Choroid plexus epithelial cell (primary cell): ENCODE measurements at places on chromosomes 12 and 14.

DNA sequence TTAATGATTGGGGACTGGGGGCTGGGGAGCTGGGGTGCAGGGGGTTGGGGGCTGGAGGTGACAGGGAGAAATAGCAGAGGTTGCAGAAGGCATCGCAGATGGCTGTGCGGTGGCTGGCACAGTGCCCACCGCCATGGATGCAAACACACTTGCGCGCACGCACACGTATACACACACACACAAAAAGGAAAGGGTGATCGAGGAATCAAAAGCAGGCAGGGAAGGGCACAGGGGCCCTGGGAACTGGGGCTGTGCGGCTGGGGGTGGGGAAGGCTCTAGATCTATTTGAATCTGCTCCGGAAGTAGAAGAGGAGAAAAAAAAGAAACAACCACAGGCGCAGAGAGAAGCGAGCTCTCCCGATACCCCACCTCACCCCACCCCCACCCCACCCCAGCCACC is 39.4 kb downstream of the ZFHX2 start:
- DNase-seq: no peak

DNA sequence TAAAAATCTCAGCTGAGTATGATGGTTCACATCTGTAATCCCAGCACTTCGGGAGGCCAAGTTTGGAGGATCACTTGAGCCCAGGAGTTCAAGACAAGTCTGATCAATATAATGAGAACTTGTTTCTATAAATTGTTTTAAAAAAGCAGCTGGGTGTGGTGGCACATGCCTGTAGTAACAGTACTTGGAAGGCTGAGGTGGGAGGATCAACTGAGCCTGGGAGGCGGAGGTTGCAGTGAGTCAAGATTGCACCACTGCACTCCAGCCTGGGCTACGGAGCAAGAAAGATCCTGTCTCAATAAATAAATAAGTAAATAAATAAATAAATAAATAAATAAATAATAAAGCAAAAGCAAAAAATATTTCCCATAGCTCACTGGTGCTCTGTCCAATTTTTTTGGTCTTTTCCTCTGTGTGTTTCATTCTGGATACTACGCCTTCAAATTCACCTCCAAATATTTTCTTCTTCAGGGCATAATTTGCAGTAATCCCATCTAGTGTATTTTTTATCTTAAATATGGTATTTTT is 32.7 kb upstream of the SNX6 start:
- peak; percentile 25 for DNase-seq

- no peak for DNase-seq
Observed at GRCh38 chr12:15839682-15840081, 42.5 kb upstream of the STRAP start.

DNA sequence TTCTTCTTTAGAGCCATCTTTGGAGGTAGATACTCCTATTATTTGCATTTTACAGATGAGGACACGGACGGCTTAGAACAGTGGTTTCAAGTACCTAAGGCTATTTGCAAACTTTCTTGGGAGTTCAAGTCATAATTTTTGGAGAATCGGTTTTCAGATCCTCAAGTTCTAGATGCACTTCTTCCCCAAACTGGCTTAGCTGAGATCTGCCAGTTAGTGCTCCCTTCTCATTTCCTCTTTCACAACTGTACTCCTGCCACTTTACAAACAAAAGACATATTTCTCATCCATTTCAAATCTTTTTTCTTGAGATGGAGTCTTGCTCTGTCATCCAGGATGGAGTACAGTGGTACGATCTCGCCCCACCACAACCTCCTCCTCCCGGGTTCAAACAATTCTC is 77.3 kb downstream of the HELB start:
- no peak for DNase-seq

GRCh38 chr14:104114421-104115130 is 23.8 kb upstream of the KIF26A start:
- DNase-seq: no peak

DNA sequence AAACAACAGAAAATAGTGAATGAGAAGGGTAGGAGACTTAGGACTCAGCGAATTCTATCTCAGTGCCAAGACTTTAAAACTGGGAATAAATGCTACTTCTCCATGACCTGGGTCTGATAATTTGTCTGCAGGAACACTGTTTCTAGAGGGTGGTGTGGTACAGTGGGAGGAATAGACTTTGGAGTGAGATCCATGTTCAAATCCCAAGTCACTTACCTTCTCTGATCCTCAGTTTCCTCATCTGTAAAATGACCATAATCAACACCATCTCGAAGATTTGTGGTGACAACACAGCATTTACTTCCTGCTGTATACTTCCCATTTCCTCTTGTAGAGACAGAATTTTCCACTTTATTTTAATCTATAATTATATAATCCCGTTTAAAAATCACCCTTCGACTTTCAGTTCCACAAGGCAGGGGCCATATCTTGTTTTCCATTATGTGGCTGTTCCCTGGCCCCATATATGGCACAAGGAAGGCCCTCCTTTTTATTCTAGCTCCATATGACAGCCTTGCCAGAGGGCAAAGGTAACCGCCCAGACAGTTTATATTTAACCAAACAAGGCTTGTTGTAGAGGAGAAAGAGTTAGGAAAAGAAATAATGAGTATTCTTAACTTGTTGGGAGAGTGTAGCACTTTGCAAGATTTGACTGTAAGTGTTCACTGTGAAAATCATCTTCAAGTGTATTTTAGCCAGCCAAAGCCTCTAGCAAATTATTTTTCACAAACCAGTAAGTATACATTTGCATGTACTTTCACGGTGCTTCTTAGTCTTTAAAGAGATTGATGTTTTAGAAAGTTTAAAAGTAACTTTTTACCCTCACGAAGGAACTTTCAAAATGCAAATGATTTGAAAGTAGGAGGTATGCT is 243.1 kb downstream of the AKAP6 start:
- no peak for DNase-seq

DNA sequence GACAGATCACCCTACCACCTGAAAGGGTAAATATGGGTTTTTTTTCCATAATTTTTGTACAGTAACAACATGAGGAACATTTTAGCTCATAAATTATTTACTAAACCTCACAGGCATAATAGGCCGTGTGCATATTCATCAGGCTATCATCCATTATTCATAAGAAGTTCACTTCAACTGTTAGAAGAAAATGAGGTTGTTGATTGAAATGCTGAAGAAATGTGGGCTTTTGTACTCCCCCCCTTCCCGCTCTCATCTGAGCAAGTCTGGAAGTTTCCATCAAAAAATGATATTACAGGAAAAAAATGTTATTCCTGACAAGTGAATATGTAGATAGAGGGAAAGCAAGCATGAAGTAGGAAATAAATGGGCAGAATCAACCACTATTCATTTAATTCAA is 7.9 kb upstream of the POU6F1 start:
- DNase-seq: no peak

DNA sequence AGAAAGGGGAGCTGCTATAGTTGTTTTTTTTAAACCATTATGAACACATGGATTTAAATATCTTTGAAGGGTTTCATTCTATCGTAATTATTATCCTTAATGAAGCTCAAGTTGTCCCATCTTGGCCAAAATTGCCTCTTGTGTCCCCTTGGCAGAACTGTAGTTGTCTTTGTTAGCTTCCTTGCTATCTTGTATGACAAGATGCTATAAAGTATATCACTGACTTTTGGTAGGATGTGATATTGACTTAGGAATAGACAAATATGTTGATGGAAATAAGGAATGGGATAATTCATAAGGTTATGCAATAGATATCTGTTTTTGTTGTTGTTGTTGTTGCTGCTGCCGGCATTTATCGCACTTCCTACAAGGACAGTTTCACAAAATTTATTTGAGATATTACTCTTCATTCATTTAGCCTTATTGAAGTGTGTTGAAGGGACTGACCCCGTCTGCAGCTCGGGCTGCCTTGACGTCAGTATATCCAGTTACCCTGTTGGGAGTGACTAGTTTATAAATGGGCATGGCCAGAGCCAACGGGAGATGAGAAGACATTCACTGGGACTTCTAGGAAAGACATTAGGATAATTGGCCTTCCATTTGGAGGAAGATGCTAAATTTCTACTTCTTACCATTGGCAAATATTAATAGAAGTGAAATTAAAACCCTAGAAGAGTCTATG is 26.1 kb upstream of the APOLD1 start:
- no peak for DNase-seq

- no peak for DNase-seq
Observed at GRCh38 chr12:111216387-111217159, 152.3 kb downstream of the PHETA1 start.

GRCh38 chr12:61717986-61718385 is 542.2 kb upstream of the USP15 start:
- no peak for DNase-seq

DNA sequence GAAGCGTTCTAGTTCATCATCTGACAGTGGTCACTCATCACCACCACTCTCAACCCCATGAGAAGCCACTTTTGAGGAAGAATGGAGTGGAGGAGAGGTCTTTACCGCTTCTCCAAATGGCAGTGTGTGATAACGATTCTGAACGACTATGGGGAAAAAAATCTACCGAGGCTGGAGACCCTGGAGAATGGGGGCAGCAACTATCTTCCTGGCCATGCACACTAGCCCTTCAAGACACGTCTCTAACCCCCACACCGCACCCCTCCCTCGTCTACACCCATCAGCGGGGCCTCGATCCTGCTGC is 365 bp downstream of the ING4 start:
- DNase-seq: no peak

GRCh38 chr14:36835128-36835527 is 173.5 kb downstream of the PAX9 start:
- DNase-seq: no peak

DNA sequence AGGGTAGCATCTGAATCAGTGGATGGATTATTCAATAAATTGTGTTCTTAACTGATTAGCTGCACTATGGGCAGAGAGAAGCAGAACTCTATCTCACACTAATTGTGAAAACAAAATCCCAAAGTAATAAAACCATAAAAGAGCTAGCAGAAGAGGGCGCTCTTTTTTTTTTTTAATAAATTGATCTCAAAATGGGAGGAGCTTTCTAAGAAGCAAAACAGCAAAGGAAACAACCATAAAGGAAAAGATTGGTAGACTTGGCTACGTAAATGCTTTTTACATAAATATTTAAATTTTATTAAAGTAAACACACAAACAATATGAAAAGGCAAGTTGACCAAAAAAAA is 1.5 kb upstream of the TM7SF3 start:
- peak; percentile 71 for DNase-seq

DNA sequence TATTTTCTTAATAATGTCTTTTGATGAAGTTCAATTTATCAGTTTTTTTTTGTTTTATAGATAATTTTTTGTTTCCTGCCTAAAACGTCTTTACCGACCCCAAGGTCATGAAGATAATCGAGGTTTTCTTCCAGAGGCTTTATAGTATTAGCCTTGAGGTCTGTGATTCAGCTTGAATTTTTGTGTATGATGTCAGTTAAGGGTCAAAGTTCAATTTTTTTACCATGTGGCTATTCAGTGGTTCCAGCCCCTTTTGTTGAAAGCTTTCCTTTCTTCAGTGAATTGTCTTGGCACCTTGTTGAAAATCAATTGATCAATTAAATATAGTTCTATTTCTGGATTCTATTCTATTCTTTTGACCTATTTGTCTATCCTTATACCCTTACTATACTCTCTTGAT is 3.2 kb upstream of the MGST1 start:
- peak; percentile 63 for DNase-seq

- DNase-seq: peak; percentile 39
Observed at GRCh38 chr14:61737915-61738314, 24.3 kb upstream of the SNAPC1 start.

- no peak for DNase-seq
Observed at GRCh38 chr14:97723351-97723750, 926.2 kb downstream of the VRK1 start.

DNA sequence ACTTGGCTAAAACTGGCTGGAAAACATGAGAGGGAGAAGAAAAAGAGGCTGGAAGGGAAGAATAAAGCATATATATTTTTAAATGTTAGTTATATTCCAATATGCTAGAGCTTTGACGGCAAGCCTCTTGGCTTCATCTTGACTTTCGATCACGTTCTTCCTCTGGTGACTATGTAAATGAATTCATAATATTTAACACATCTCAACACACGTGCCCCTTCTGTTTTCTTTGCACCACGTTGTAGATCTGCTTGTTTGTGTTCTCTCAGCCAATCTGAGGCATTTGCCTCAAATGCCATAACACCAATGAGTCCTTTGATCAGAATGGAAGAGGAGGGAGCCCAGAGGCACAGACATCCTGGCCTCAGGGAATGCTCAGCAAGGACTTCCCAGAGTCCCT is 45.4 kb upstream of the TRIM9 start:
- DNase-seq: no peak

DNA sequence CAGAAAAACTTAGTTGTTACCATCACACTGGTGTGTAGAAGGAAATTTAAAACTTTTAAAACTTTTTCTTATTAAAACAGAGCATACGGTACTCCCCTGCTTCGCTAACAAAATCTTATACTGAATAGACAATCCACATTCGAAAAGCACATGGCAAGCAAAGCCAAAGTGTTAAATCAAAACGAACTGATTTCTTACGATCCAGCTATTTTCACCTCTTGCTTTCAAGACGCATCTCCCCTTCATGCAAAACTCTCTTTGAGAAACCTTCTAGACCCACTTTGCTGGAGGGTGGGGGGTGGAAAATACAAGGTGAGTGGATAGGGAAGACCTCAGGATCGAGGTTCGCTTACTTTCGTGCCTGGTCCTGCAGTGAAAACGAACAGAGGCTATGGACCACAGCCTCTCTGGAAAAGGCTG is 328 bp downstream of the INTS13 start:
- DNase-seq: no peak

GRCh38 chr12:6018265-6018664 is 73.2 kb upstream of the ANO2 start:
- no peak for DNase-seq

GRCh38 chr12:80233926-80234325 is 134.6 kb downstream of the OTOGL start:
- DNase-seq: no peak

DNA sequence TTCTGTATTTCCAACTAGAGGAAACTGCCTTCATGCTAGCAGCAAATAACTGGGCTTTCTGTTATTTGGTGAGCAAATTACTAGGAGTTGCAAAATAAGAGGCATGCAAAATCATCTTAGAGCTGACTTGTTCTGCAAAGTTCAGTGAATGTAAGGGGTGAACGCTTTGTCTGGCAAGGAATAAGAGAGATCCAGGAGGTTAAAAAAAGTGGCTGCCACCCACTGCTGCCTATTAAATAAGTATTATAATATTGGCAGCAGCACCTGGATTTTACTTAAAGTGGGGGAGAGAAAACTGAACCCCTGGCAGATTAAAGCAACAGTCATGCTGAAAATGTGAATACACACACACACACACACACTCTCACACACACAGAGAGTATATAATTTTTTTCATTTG is 557.0 kb downstream of the FLRT2 start:
- DNase-seq: no peak

DNA sequence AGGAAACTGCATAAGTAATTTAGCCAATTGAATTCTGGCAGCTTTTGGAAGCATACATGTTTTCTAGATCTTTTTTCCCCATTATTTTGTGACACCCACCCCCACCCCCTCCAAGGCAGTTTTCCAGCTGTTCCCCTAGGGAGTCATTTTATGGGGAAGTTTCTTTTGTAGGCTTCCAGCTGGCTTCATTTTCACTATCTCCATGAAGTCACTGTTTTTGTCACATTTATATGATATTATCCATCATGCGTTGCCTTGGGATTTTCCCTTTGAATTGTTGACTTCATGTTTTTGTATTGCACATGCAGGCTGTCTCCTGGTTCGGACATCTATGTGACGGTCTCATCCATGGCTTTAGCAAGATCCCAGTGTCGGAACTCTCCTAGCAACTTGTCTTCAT is 233.6 kb upstream of the RGS6 start:
- DNase-seq: no peak

- DNase-seq: no peak
Observed at GRCh38 chr12:2652011-2652400, 142.8 kb upstream of the FKBP4 start.
